T follicular helper cell (primary cell): ENCODE measurements at places on chromosomes 2 and 18.

DNA sequence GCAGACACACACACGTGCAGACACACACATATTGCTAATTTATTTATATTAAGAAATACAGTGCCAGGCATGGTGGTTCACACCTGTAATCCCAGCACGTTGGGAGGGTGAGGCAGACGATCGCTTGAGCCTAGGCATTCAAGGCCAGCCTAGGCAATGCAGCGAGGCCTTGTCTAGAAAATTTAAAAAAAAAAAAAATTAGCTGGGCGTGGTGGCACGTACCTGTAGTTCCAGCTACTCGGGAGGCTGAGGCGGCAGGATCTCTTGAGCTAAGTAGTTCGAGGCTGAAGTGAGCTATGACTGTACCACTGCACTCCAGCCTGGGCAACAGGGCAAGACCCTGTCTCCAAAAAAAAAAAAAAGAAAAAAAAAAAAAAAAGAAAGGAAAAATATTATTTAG, 28.8 kb downstream of the ANXA4 start:
- DNase-seq: no peak

- no peak for DNase-seq
Observed at GRCh38 chr2:229901819-229902218, 20.0 kb downstream of the TRIP12 start.

- DNase-seq: peak; percentile 94
Observed at GRCh38 chr2:231662028-231662810, 46.1 kb upstream of the PTMA start.

GRCh38 chr2:111698743-111699554, 185.0 kb downstream of the ANAPC1 start:
- DNase-seq: no peak

DNA sequence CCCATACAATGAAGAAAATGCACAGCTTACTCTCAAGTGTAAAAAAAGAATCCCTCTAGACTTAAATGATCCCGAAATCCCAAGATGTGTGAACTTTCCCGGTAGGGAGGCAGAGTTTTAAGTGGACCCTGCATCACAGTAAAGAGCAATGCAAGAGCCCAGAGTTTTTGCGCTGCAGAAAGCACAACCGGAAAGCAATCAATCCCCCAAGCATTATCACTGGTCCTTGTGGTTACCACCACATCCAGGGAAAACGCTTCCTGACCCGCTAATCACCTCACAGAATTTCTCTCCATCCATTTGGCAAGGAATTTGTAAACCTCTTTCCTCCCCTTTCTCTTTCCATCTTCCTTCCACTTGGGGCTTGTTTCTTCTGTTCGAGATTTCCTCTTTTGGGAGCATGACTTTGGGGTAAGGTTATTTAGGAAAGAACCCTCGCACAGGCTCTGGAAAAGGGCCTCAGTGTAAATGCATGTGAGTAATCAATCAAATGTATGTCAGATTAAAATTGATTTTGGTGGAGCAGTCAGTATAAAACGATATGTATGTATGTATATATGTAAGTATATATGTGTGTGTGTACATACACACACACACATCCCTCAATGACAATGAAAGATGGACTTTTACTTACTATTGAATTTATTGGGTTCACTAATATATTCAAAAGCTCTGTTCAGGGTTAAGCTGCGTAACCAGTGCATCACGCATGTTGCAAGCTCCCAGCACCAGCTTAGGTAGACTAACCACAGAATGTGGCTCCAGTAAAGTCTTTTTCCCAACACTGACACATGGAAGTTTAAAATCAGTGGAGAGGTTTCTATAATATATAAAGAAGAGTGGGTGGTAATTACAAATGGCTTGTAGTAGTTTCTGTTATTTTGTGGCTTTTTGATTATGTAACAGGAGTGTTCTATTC, 1.6 kb downstream of the PLCL1 start:
- no peak for DNase-seq

DNA sequence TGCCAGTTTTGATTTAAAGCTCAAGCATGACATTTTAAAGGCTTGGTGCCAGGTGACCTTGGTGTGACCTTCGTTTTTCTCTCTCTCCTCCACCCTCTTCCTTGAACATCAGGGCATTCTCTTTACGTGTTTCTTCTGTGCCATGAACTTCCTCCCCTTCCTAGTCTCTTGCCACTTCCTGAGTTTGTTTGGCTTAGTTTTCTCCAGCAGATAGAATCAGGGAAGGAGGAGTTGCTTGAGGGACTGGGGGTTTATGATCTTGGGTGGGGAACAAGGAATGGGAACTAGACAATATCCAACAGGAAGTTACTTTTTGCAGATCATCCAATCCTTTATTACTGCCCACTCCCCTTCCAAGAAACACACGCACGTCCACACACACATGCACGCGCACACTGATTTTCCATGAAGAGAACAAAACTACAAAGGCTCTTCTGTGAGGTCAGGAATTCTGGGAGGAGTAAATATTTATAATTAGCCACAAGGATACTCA, 210.6 kb upstream of the EPAS1 start:
- DNase-seq: no peak

DNA sequence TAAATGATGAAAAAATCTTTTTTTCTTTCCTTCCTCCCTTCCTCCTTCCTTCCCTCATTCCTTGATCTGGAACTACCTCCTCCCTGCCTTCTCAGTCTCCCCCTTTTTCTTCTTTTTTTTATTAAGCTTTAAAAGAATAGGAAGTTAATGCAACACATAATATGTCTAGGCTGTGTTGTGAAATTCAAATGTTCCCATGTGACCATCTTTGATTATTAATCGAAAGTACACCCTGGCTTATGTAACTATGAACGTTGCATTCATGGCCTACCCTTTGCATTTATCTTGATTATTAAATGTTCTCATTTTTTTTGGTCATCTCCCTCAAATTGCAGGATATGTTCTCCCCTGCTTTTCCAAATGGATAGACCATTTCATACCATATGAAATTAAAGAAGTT, 376.0 kb downstream of the DSEL start:
- no peak for DNase-seq

DNA sequence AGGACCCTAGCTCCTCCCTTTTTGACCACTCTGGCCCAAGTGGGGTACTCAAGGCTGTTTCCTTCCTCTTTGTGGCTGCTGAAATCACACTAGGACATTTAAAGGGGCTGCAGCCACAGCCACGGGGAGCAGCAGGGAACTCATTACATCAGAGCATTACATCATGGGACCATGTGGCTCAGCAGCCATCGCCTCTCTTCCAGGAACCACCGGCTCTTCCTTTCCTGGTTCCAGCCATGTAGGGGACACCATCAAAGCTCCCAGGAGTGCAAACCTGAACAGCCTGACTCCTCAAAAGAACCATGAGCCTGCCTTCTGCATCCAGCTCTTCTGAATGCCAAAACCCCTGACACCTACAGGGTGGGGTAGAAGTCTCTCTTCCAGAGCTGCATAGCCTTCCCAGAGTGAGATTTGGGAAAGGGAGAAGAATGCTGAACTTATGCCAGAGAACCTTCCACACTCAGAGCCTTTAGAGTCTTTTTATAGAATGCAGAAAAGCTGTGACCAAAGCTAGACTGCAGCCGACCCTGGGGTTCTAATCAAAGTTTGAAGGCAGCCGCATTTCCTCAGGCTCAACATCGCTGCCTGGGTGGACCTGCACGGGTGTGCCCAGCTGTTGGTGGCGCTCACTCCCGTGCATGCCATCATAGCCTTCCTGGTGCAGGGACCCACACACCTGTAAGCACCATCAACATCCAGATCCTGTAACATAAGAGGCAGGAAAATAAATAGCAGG, 121.7 kb downstream of the KLHL29 start:
- no peak for DNase-seq

- DNase-seq: no peak
Observed at GRCh38 chr2:197633109-197633657, 42.2 kb downstream of the RFTN2 start.
